ENCODE measurements at places on chromosomes 7 and 10.

GRCh38 chr7:95478272-95479037 lies 7.3 kb upstream of the ASB4 start:
- no peak for DNase-seq

GRCh38 chr10:116472891-116473290 lies 45.2 kb downstream of the PNLIPRP3 start:
- no peak for DNase-seq

DNA sequence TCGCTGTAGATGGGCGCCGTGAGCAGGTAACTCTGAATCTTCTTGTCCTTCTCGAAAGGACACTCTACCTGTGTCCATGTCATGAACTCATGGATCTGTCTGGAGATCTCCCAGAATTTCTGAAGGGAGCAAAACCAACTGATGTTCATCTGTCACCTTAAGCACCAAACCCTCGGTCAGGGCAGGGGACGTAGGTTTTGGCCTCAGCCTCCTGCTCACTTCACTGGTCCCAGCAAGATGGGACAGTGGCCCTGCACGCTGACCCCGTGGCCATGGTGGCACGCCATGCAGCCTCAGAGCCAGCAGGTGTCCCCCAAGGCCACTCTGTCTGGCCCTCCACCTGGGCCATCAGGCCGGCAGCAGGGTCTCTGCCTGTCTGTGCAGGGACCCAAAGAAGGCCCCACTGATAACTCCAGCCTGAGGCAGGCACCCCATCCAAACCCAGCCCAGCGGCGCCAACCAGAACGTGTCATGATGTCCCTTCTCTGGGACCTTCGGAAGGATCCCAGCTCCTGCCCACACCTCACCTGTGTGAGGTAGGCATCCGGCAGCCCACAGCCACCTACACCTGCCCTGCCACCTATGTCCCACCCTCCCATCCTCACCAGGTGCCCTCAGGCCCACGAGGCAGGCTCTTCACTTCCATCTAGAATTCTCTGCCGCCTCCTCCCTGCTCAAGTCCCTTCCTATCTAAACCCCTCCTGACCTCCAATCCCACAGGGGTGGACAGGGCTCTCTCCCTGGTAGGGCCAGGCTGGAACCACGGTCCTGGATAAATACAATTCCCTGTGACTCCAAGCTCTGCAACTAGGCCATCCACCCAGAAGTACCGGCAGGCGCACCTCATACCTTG lies 59.0 kb downstream of the CSGALNACT2 start:
- DNase-seq = no peak

DNA sequence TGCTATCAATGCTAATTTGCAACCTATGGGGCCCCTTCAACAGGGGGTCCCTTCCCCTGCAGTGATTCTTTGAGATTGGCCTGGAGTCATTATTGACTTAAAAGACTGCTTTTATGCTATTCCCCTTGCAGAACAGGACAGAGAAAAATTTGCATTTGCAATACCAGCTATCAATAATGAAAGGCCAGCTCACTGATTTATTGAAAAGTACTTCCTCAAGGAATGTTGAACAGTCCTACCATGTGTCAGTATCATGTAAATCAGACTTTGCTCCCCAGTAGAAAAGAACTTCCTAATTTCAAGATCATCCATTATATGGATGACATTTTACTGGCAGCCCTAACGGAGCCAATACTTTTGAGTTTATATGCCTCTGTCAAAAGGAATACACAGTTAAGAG lies 29.7 kb upstream of the ABCA13 start:
- DNase-seq = no peak

DNA sequence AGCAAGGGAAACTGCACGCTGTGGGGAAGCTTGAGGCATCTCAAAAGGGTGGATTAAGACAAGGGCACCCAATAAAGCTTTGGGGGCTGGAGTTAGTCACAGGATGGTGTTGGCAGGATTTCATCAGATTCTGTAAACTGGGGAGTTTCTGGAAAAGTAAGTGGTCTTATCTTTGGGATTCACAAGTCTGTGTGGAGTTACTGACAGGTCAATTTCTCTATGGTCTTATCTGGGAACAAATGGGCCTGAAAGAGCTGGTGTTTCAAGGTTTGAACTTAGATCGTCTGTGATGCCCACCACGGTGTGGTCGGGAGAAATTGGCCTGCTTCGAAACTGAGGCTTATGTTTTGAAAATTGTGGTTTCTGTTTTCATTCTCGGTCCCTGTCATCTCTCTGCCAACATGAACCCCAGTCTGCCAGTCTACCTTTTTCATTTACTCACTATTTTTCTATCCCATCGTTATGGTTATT lies 23.8 kb upstream of the AOAH start:
- no peak for DNase-seq

DNA sequence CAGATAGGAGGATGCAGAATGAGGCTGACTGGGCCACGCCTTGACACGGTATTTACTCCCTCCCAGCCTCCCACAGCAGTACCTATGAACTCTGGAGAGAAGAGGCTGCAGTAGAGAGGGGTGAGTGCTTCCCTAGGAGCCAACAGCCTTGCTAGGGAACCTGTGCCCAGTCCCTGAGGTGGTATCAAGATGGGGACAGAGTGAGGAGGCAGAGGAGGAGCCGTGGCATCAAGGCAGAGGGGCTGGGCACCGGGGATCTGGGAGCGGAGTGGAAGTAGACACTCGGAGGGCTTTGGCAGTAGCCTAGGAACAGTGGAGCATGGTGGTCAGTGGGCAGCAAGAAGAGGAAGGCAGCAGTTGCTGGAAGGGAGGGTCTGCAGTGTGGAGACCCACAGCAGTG lies 68.7 kb upstream of the CHST15 start:
- no peak for DNase-seq

Data from lower leg skin (tissue), 4 donors.